ENCODE measurements at places on chromosomes 2 and 18.

DNA sequence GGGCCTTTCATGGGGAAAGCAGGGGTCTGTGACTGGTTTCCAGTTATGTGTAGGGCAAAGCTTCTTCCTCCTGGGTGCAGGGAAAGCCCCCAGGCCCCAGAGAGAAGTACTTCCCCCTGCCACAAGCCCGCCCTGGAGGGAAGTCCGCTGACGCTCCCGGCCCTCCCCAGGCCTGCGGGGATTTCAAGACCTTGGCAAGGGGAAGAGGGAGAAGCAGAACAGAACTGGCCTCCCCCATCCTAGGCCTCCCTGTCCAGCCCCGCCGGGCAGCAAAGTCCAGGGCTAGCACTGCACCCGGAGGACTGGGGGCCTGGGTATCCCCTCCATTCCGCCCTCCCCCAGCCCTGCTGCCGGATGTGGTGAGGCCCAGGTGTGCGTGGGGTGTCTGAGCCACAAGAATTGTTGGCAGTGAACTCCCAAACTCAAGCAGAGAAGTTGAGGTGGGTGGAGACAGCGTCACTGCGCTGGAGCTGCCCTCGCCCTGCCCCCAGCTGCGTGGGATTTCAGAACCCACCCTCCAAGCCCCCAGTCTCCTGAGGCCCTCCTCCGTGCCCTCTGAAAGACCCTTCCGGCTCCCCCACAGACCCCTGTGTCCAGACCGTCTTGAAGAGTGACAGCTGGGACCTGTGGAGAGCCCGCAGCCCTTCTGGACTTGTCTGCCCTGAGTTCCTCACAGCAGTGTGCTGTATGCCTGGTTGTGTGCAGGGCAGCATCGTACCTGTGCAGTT, 1.1 kb upstream of the DUSP2 start:
- no peak for DNase-seq

GRCh38 chr18:48809365-48809764, 141.4 kb downstream of the SMAD7 start:
- no peak for DNase-seq

DNA sequence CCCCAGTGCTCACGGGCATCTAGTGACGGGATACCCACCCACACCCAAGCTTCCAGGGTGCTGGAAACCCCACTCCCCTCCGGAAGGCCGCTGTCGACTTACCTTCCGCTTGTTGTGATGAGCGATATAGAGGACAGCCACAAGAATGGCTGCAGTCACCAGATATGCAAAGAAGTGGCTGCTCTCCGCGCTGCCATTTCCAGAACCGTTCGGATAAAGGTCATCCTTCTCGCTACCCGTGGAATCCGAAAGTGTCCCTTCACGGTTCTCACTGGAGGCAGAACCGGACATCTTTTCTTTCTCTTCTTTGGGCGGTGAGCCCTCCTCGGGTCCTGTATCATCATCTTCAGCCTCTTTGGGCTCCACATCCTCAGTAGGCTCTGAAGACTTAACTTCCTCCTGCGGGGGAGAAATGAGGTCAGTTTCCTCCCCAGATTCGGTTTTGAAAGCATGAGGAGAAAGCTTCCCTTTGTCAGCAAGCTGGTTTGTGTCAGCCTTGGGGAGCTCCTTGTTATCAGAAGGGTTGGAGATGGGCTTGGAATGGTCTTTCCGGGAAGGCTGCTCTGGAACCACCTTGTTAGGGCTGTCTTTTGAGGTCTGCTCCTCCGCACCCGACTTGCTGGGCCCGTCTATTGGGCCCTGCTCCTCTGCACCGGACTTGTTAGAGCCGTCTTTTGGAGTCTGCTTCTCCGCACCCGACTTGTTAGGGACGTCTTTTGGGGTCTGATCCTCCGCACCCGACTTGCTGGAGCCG, 1.2 kb downstream of the TGOLN2 start:
- DNase-seq = no peak

DNA sequence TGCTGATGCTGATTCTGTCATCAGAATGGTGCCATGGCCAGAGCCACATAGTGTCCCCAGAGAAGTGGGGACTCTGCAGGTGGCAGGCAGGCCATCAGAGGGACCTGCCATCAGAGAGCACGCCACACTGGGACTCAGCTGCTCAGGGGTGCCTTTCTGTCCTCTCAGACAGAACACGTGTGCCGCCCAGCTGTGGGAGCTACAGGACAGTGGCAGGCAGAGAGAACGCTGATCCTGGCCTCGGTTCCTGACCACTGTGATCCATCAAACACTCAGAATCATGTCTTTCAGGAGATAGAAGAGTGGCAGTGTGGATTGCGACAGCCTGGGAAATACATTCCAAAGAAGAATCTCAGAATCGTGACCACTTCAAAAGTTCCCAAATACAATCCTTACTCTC, 497.2 kb upstream of the SALL3 start:
- DNase-seq = no peak

DNA sequence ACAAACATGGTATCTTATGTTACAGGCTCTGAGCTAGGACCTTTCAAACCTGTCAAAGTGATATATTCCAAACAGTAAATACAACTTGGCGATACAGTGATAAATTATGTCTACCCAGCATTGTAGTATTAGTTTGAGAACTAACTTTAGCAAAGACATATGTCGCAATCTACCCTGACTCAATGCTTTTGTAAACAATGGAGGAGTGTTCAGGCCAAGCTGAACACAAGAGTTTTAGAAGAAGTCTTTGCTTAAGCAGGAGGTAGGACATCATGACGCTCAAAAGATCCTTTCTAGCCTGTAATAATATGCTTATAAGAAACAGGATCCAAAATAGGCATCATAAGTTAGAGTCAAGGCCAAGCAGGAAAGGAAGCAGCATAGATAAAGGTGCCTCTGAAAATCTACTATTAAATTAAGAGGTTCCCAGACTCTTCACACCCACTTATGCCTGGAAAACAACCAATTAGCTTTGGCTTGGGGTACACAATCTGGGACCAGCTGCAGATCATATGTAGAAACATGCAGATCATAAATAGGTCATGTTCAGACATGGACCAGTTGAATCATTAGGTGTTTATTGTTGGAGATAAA, 132.5 kb downstream of the CSRNP3 start:
- no peak for DNase-seq

Data from glutamatergic neuron (in vitro differentiated cells).